Kasumi-1 (cell line): ENCODE measurements at places on chromosomes 11 and 22.

GRCh38 chr22:43238526-43239006, 51.6 kb upstream of the TTLL12 start:
- DNase-seq: no peak

- DNase-seq: no peak
Observed at GRCh38 chr22:46578824-46579561, 41.2 kb upstream of the GRAMD4 start.

DNA sequence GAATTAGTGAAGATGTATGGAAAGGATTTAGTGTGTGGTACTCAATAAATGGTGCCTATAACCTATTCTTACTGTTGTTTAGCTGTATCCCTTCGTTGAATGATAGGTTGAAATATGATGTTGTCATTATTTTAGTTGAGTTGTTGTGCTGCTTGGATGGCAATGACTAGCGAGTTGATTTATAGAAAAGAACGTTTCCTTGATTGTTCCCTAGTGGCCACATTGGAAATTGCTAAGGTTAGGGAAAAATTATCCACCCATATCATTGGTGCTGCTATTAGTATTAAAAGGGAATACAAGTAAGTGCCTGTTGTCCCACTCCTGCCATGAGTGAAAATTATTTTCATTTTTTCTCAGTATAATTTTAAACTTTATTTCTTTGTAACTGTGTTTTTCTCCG, 14.5 kb downstream of the EMSY start:
- DNase-seq: peak; percentile 30

DNA sequence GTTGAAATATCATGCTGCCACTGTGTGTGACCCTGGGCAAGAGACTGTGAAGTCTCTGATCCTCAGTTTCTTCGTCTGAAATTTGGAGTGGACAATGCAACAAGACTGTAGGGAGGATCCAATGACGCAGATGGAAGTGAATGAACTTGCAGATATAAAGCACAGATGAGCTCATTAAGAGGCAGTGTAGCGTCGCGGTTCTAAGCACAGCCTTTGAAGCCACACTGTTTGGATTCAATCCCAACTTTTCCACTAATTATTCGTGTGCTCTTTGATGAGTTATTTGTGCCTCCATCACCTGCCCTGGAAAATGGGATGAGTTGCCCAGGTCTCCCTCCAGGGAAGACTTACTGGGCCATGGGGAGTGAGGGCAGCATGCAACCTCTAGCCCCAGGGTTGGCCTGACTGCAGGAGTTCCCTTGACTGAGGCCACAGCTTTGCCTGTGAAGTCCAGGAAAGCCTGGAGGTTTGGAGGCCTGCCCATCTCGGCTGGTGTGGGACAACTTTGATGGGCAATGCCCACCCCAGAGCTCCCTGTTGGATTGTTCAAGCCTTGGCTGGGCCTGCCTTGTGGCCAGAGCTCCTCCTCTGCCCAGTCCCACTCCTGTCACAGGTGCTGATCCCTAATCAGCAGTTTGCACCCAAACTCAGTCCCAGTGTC, 266.0 kb upstream of the B3GAT1 start:
- DNase-seq: no peak

DNA sequence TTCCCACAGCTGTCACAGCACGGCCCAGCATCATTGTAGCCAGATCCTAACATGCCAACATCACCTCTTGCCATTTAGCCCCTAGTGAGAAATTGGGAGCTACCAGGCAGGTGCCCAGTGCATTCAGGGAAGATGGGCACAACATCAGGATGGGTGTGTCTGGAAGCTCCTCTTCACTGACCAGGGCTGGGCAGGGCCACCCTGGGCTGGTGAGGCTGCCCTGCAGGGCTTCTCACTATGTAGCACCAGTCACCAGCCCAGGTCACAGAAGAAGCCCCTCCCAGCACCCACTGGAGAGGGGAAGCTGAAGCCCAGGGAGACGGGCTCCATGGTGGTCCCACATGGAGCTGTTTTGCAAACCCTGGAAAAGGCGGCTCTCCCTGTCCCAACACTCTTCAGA, 13.9 kb downstream of the ZNF74 start:
- DNase-seq: no peak

GRCh38 chr11:133934599-133935550, 21.9 kb downstream of the IGSF9B start:
- DNase-seq: no peak

GRCh38 chr11:3180869-3181268, 15.8 kb upstream of the OSBPL5 start:
- DNase-seq: no peak

GRCh38 chr11:18612394-18612793, 12.8 kb downstream of the MISFA start:
- DNase-seq: no peak

- DNase-seq: no peak
Observed at GRCh38 chr11:77312107-77312506, 10.6 kb upstream of the GDPD4 start.

GRCh38 chr11:61733120-61733978, 19.1 kb upstream of the MYRF start:
- peak; percentile 80 for DNase-seq

DNA sequence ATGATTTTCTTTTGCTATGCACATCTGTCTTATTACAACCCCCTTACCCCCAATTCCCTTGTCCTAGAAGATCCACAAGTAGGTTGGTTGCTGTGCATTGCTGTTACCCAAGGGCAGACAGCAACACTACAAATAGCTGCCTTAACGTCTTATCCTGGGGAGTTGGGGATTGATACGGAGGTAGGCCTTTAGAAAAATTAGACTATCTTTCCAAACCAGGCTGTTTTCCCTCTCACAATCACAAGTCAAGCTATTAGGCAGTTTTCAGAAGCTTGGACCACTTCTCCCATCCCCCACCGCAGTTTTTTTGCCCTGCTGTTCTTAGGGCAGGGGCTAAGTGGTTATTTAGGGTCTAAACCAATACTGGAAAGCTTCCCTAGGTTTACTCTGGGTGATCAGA, 2.8 kb upstream of the PHLDB1 start:
- no peak for DNase-seq

DNA sequence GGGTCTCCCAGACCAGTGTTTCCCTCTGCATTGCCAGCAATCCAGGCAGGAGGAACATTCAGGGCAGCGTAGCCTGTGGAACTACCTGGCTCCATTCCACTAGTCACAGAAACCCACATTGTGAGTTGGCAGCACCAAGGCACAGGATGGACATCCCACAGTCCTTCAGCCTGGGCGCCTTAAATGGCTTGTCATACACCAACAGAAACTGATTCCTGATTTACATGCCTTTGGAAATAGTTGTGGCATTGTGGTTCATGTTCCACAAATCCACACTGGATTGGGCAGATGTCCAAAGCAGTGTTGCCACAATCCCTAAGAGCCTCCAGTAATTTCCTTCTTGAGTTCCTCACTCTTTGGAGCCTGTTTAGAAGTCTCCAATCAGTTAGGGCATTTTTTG, 225.6 kb downstream of the BLID start:
- DNase-seq: no peak

DNA sequence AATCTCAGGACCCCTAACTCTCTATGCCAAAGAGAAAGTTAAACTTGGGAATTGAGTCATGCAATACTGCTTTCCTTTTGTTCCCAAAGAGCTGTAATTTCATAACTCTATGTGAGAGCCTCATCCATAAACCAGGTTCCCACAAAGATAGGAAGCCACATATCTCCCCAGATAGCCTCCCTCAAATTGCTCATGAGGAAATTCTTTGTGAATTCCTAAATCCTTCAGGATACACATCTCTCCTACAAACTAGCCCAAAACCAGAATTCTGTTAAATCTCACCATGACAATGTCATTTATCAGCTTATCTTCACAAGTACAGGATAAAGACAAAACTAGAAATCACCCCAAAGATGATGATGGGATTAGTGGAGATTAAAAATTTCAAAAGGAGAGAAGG, 4.7 kb upstream of the NXPE2 start:
- no peak for DNase-seq

DNA sequence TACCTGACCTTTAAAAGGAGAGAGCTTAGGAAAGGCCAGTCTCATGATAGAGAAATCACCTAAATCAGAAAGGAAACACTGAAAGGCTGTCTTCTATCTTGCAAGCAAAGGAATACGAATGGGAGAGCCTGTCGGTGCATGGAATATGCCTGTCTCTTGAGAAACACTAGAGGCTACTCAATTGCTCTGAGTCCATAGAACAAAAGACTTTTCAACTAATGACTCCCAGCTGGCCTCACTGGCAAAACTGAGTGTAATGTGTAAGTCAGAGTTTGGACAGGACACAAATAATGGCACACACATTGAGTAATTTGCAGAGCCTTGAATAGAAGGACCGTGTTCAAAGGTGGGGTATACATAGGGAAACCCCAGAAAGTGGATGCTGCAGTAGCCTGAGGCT, 171.0 kb upstream of the ARHGAP20 start:
- no peak for DNase-seq

GRCh38 chr11:95692526-95693260, 96.9 kb downstream of the FAM76B start:
- no peak for DNase-seq

- DNase-seq: no peak
Observed at GRCh38 chr11:77065878-77066228, 918 bp upstream of the CAPN5 start.

- DNase-seq: no peak
Observed at GRCh38 chr11:115471367-115471766, 32.8 kb downstream of the CADM1 start.

- no peak for DNase-seq
Observed at GRCh38 chr22:45757936-45758335, 86.3 kb downstream of the ATXN10 start.

GRCh38 chr11:115488945-115489344, 15.3 kb downstream of the CADM1 start:
- DNase-seq: no peak

GRCh38 chr11:71138737-71139425, 113.5 kb downstream of the SHANK2 start:
- DNase-seq: no peak

GRCh38 chr11:102704841-102705240, 728 bp downstream of the MMP27 start:
- no peak for DNase-seq

GRCh38 chr22:34255042-34255441, 334.8 kb upstream of the LARGE1 start:
- DNase-seq: no peak

- DNase-seq: no peak
Observed at GRCh38 chr11:86551288-86552092, 120.9 kb downstream of the ME3 start.

- no peak for DNase-seq
Observed at GRCh38 chr11:102256251-102256650, 61.0 kb upstream of the BIRC3 start.

GRCh38 chr11:84671325-84671999, 955.7 kb downstream of the DLG2 start:
- no peak for DNase-seq

DNA sequence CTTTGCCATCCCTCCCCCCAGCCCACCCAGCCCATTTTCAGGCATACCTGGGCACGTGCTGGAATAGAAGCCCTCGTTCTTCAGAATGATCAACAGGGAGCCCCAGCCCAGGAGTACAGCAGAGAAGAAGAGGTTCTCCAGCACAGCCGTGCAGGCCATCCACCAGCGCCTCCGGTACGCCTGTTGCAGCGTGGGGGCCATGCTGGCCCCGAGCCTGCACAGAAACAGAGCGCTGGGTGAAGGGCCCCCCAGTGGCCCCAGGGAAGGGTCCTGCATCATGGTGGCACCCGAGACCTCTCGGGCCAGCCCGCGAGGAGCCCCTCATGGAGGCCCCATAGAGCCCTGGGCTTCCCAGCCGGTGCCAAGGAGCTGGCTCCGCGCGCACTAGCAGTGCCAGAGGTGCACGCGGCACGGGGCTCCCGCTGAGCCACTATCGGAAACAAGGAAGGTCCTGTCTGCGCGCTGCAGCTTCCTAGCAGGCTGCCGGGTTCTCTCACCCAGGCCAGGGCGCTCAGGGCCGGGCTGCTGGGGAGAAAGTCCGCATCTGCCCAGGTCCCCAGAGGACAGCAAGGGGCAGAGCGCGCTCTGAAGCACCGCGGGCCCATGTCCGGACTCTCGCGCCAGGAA, 1.5 kb downstream of the SLC43A1 start:
- DNase-seq: peak; percentile 24

DNA sequence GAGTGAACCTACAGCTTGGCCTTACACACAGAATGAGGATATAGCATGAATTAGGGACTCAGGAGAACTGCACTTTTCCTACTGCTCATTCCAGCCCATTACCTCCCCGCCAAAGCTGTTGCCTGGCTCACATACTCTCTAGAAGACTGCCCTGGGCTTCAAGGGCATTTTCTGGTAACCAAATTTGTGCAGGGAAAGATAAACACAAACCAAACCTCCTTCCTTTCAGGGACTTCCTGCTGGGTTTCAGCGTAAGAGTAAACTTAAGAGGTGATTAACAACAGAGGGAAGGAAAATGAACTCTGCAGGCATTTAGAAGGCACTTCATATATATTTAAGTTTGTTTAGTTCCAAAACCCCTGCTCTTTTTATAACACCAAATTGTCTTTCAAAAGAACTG, 194.9 kb downstream of the SWAP70 start:
- no peak for DNase-seq

- no peak for DNase-seq
Observed at GRCh38 chr11:1158681-1159487, 1.1 kb downstream of the MUC5AC start.

- DNase-seq: no peak
Observed at GRCh38 chr22:50035131-50035881, 22.7 kb upstream of the IL17REL start.

- DNase-seq: no peak
Observed at GRCh38 chr11:58775066-58775708, 43.4 kb upstream of the GLYAT start.

- DNase-seq: no peak
Observed at GRCh38 chr22:44363980-44364750, 51.4 kb upstream of the SHISAL1 start.

GRCh38 chr11:48088682-48089050, 108.3 kb downstream of the PTPRJ start:
- no peak for DNase-seq

DNA sequence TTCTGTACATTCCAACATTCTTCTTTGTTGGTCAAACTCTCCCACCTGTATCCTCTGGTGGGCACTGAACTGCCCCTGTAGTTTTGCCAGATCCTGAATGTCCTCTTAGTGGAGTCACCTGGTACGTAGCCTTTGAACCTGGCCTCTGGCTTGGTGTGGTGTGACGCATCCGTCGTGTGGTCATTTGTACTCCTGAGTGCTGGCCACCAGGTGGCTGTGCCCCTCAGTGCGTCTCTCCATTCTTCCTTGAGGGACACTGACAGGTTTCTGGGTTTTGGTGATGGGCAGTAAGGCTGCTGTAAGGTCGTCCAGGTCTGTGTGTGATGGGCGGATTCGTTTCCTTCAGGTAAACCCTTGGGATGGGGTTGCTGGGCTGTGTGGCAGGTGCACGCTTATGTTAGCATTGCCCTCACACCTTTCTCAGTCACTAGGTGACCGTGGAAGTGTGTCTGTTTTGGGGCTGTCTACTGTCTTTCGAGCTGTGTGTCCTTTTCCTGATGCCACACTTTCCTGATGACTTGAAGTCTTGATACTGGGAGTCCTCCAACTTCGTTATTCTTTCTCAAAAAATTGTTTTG, 13.6 kb upstream of the RANBP1 start:
- no peak for DNase-seq

GRCh38 chr11:117064275-117064674, 34.0 kb downstream of the SIK3 start:
- DNase-seq: peak; percentile 16

GRCh38 chr11:84747871-84748270, 879.3 kb downstream of the DLG2 start:
- peak; percentile 95 for DNase-seq

- no peak for DNase-seq
Observed at GRCh38 chr22:41847300-41847699, 14.4 kb downstream of the SREBF2 start.
